Erythroblast (primary cell): ENCODE measurements at places on chromosomes 1 and 21.

DNA sequence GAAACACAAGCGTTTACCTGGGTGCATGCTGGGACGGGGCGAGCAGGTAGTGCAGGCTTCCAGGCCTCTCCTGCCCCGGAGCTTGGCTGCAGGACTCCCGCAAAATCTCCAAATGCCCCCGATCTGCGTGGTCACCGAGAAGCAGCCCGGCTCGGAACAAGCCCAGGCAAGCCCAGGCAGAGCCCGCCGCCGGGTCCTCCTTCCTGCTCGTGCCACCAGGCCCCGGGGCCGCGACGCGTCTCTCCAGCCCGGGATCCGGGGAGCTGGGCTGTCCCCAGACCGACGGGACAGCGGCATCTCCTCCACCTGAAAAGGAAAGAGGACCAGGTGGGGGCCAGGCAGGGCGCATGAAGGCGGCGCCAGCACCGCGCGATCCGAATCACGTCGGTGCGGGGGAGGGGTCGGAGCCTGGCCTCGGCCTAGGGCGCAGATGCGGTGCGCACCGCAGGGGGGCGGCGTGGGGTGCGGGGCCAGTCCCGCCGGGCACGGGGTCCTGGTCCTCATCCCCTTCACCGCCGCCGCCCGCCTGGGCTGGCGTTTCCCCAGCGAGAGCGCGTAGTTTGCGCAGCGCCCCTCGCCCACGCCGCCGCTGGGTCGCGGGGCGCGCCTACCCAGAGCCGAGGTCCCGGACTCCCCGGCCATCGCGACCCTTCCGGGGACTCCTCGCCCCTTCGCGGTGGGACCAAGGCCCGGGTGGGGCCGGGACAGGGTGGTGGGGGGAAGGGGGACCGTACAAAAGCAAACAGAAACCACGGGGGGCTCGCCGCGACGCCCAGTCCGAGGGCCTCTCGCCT is 52.4 kb upstream of the H6PD start:
- peak; percentile 14 for DNase-seq

DNA sequence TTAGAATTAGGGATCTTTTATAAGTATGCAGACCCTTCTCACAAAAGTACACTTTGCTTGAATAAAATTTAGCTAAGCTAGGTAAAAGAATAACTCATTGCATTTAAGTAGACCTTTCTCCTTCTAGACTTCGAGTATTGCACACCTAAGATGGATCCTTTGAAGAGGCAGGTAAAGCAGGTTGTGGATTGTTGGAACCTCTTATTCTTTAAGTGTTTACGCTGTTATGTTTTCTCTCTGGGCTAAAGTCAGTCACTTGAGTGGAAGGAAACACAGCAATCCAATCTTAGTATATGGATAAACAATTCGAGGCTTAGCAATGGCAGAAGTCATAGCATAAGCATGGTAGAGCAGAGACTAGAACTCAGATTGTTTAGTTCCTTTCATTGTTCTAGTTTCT is 11.4 kb downstream of the MAGI3 start:
- DNase-seq: no peak

GRCh38 chr1:66156144-66156543 is 363.4 kb downstream of the PDE4B start:
- no peak for DNase-seq

GRCh38 chr1:89295187-89295586 is 22.5 kb upstream of the GBP5 start:
- DNase-seq: peak; percentile 60

DNA sequence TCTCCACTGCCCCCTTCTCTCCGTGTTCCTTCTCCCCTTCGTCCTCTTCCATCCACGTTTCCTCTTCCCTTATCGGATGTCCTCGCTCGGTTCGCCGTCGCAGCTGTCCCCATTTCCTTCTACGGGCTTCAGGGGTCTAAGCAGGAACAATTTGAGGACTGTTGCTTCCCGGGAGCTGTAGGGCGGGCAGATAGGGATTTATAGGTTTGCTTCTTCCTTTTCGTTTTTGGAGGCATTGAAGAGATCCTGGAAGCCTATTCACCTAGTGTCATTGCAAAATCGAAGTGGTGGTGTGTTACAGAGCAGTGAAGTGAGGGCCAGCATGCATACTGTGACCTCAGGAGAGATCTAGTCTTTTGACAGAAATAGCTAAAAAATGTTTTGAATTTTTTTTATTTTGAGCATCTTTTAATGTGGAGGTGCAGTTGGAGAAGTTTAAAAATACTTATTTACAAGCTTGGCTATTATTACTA is 897 bp downstream of the ZYG11B start:
- peak; percentile 23 for DNase-seq

DNA sequence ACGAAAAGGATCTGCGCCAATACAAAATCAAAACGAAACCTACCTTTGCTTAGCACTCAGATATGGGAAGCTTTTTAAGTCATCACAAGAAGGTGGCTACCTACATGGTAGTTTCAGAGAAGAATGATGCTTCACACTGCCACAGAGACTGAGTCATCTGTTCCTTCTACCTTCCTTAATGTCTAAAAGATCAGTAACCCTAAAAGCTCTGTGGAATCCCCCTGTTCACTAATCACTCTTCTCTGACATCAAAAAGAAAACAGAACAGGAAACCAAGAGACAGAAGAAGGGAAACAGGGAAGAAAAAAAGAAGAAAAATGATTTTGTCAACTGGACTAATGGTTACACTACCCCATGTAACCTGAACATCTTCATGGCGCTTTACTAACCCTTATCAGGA is 177.2 kb downstream of the SMYD3 start:
- no peak for DNase-seq

DNA sequence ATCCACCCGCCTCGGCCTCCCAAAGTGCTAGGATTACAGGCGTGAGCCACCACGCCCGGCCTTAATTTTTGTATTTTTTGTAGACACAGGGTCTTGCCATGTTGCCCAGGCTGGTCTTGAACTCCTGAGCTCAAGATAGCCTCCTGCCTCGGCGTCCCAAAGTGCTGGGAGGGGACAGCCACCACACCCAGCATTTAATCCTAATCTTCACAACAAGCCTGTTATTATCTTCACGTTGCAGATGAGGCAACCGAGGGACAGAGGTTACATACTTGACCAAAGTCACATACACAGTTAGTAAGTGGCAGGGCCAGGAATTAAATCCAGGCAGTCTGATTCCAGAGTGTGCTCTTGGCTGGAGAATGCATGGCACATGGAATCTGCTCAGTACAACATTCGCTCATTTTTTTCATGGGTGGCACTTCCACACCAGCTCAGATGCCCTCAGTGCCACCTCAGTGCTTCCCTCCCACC is 4.8 kb upstream of the GPR37L1 start:
- DNase-seq: peak; percentile 90

GRCh38 chr1:208202333-208202995 is 41.7 kb downstream of the PLXNA2 start:
- DNase-seq: no peak

DNA sequence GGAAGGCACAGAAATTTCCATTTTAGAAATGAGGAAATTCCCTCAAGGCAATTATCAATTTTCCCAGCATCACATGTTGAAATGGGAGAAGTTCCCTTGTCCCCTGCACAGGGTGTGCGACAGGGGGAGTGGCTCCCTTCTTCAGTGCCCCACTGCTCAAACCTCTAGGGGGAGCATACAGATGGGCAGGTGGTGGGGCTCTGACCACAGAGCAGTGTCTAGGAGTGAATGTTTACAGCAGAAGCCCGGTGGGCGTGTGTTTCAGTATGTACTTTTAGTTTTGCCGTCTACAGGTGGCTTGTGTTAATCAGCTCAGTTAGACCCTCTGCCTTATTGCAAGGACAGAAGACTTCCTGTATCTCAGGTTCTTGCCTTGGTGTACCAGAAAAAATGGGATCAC is 493.7 kb upstream of the PLXNA2 start:
- DNase-seq: no peak

DNA sequence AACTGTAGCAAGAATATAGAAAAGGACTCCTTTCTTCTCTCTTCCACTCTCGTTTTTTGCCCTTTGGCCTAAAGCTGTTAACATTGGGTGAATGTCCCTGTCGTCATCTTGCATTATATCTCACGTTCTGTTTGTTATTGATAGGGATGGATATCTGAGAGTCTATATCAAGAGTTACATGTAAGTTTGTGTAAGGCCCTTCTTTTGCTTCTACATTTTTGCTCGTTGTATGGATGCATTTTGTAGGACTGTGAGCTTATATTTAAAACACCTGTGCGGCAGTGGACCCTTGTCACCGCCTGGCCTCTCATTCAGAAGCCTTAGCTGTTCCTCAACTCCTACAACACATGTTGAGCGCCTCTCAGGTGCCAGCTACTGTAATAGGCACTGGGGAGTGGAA is 211.9 kb downstream of the DISC1 start:
- no peak for DNase-seq

- no peak for DNase-seq
Measured at GRCh38 chr1:34113362-34113761, 51.7 kb downstream of the CSMD2 start.

- DNase-seq: no peak
Measured at GRCh38 chr1:71001624-71002023, 46.0 kb downstream of the PTGER3 start.

DNA sequence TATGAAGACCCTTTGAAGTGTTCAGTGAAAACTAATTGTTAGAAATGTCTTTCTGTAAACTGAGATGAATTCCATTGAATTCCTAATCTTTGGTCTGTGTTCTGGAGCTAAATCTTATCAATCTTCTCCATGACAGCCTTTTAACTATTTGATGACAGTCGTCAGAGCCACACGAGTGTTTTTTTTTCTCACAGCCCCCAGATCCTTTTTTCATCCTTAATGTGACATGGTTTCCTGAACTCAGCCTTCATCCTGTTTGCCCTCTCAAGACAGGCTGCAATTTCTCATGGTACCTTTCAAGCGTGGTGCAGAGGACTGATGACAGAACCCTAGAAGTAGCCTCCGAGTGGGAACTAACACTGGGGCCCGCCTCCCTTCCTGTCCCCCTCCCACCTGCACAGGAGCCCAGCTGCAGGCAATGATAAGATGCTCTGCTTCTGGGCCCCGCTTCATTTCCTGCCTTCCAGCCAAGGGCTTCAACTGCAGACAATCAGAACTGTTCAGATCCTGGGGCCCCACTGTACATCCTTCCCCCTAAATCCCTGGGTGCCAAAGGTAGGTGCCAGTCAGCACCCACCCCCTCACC is 114.6 kb upstream of the VAV3 start:
- peak; percentile 43 for DNase-seq

- DNase-seq: no peak
Measured at GRCh38 chr1:47569261-47569660, 131.4 kb downstream of the FOXD2 start.

GRCh38 chr21:26967062-26967913 is at the start of gene ADAMTS5:
Gene ADAMTS5 (minus strand): TSS chr21:26967088. CDS start chr21:26966391, 697 bp downstream.
- no peak for DNase-seq

DNA sequence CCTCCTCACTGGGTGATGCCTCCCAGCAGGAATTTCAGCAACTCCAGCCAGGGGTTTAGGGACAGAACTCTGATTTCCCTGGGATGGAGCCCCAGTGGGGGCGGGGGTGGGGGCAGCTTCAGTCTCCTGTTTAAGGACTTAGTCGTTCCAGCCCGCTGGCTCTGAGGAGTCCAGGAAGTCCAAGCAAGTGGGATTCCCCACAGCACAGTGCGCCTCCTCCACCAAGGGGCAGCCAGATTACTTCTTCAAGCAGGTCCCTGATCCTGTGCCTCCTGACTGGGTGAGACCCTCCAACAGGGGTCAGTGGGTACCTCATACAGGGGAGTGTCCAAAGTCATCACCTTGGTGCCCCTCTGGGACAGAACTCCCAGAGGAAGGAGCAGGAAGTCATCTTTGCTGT is 1438.4 kb upstream of the B3GALT2 start:
- DNase-seq: no peak

- DNase-seq: no peak
Measured at GRCh38 chr1:89711140-89711778, 78.3 kb downstream of the LRRC8C start.

DNA sequence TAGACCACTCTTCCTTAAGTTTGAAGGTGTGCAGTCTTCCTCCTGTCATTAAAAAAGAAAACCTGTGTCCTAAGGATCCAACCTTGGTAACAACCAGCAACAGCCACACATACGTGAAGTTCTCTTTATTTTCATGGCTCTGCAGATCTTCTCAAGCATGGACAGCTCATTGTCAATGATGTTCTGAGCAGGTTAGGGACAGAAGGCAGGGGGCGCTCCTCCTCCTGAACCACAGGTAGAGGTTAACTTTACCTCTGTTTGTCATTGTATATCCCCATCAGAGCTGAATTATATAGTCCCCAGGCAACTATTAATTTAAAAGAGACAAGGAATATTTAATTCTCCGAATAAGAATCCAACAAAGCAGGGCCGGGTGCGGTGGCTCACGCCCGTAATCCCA is 52.5 kb upstream of the CR2 start:
- peak; percentile 19 for DNase-seq

DNA sequence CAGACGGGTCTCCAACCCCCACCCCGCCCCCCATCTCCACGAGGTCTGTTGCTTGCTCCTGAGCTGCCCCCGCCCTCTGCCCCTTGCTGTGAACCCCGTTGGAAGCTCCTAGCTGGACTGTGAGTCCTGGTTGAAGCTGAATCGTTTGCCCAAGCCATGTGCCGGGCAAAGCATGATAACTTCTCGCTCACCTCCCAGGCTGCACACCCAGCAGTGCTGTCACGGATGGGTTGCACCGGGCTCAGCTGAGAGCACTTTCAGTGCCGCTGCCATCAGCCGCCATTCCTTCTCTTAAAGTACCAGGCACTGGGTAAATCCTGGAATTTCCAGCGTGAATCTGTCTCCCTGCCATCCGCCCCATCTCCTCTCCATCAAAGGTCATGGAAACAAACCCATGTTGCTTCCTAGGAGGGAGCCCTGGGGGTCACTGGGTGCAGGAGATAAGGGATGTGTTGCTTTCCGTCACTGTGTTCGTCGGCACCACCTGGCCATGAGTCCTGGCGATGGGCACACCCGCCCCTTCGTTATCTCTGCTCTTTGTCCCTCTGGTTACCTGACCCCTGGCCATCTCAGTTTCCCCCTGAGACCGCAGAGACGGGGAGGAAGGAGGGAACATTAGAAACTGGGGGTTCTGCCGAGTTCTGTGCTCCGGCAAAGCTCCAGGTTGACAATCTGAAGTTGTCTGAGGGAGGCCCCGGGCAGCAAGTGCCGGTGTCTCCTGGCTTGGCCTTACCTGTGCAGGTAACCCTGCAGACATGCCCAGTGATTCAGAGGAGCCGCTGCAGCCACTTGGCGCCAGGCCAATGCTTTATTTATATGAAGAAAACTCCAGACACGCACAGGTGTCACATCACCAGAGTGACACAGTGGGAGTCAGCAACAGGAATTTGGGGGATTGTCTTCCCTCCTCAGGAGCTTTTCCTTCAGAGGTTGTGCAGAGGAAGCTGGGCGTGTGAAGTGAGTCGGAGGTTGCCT is 2.7 kb downstream of the PDE9A start:
- DNase-seq: no peak

DNA sequence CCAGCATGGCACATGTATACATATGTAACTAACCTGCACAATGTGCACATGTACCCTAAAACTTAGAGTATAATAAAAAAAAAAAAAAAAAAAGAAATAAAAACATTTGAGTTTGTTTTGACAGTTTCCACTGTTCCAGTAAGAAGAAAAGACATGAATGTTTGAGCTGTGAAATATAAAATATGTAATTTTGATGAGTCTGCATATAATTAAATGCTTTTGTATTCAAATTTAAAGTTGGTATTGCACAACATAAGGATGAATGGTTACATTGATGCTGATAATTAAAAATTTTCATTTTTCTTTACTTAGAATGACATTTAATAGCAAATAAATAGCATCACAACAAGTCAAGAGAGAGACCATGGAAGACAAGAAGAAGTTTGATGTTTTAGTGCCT is 212.0 kb upstream of the RRP15 start:
- DNase-seq: no peak

- DNase-seq: no peak
Measured at GRCh38 chr1:56626546-56626945, 18.6 kb upstream of the PRKAA2 start.

- no peak for DNase-seq
Measured at GRCh38 chr21:28952686-28953085, 40.0 kb downstream of the LTN1 start.
